ENCODE measurements at places on chromosomes 7 and 10.

- no peak for DNase-seq
These were observed 4.7 kb downstream of the NPTX2 start for GRCh38 chr7:98621573-98622482.

GRCh38 chr7:42128703-42129102 is 108.3 kb downstream of the GLI3 start:
- DNase-seq, result no peak

GRCh38 chr10:62008946-62009345 is 107.4 kb downstream of the ARID5B start:
- DNase-seq, result no peak

- no peak for DNase-seq
These were observed 223.2 kb downstream of the CCSER2 start for GRCh38 chr10:84551437-84552120.

- DNase-seq, result no peak
These were observed 260.6 kb upstream of the MAGI2 start for GRCh38 chr7:79714081-79714480.

DNA sequence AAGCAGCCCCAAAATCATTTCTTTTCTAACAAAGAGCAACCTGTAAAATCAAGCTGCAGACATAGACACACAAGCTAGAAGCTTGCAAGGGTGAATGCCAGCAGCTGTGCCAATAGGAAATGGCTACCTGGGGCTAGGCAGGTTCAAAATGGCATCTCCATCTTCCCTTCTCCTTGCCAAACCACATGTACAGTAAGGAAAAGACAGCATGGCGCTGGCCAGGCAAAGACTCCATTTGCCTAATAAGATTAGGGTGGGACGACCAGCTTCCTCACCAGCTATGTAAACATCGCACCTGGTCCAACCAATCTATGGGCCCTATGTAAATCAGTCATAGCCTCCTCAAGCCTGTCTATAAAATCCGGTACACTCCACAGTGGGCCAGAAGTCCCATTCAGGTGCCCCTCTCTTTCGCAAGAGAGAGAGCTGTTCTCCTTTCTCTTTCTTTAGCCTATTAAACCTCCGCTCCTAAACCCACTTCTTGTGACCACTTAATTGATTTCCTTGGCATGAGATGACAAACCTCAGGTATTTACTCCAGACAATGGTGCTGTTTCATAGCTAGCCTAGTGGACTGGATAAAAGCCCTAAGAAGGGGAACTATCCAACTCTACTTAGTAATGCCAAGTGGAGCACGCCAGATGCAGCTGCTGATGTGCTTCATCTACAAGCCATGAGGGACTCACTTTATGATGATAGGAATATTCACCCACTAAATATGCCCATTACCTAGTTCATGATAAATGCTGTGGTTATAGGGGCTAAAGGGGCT is 44.1 kb downstream of the HTR7 start:
- DNase-seq, result no peak

DNA sequence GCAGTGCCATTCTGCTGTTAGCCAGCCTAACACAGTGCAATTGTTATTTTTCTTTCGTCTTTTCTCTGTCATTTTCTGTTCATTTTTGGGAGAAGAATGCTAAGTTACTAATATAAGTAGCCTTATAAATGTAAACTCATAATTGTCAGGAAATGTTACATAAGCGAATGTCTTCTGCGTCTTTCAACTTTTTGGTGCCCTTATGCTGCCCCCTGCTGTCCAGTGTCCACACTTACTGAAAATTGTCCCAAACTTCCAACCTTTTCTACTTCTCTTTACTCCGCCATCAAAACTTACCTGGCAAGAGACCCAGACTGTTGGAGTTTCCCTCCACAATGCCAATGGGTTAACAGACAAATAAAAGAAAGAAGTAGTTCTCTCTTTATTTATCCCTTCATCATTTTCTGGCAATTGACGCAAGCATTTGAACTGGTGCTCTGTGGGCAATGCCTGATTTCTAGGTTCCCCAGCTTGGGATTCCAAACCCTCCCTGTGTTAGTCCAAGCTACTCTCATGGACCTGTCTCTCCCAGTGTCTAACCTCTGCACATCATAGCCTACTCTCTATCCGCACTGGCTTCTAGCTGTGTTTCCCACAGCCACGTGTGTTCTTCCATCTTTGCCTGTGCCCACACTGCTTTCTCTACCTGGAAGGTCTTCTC is 21.0 kb upstream of the EPC1 start:
- DNase-seq, result peak; percentile 75

- no peak for DNase-seq
These were observed 55.5 kb upstream of the NCF1 start for GRCh38 chr7:74718336-74718735.

- DNase-seq, result no peak
These were observed 763.6 kb downstream of the PHTF2 start for GRCh38 chr7:78562191-78562590.

- DNase-seq, result peak; percentile 38
These were observed 17.8 kb downstream of the VWC2 start for GRCh38 chr7:49791088-49791741.

- no peak for DNase-seq
These were observed 707 bp upstream of the GHITM start for GRCh38 chr10:84138478-84139125.

- no peak for DNase-seq
These were observed 318.9 kb upstream of the ZMIZ1 start for GRCh38 chr10:78749898-78750297.

DNA sequence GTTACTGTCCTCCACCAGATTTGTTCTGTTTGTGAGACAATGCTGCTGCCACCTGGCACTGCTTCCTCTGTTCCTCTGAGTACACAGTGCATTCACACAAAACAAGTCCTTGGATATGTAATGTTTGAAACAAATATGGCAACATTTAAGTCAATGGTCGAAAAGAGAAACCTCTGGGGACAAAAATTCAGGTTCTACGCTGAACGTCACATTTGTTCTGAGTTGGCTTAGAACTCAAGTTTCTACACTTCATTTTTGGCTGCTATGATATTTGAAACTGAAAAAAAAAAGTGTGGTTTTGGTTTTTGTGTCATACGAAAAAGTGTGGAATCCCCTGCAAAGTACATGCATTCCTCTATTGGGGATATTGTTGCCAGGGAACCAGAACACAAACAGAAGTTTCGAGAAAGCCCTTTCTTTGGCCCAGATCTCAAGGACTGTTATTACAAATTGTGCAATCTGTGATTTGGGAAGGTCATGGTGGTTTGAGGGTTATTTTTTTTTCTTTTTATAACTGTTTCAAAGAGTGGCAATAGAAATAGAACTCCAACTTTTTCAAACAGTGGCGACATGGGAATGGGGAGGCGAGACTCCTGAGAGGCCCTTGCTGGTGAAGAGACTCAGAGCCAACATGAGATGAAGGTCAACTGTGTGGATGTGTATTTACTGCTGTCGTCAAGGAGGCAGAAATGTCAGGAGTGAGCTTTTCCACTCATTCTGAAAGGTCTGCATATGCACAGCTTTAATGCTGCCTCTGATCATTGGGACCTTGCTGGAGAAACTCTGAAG is 127.5 kb downstream of the CUBN start:
- DNase-seq, result no peak
